NCI-H187 treated with DMSO at 0.1 percent for 48 hours (cell line): ENCODE measurements at places on chromosomes 1 and 21.

DNA sequence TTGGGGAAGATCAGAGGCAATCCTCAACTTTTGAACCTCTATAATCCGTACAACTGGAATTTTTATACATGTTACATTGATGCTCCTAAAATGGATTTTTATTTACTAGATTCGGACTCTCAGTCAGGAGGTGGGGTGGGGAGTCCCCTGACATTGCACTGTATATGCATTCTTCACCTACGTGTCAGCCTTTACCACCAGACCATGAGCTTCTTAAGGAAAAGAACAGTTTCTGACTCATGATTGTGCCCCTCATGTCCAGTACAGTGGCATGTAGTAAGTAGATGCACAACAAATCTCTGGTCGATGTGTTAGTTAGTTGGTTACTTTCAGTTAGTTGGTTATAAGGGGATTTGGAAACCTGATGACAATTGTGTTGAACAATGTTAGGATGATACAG is 15.4 kb downstream of the LPAR3 start:
- no peak for DNase-seq

GRCh38 chr1:246591958-246592357 is 25.7 kb downstream of the CNST start:
- DNase-seq: no peak

- DNase-seq: no peak
Measured at GRCh38 chr1:55128418-55128995, 86.7 kb downstream of the USP24 start.

DNA sequence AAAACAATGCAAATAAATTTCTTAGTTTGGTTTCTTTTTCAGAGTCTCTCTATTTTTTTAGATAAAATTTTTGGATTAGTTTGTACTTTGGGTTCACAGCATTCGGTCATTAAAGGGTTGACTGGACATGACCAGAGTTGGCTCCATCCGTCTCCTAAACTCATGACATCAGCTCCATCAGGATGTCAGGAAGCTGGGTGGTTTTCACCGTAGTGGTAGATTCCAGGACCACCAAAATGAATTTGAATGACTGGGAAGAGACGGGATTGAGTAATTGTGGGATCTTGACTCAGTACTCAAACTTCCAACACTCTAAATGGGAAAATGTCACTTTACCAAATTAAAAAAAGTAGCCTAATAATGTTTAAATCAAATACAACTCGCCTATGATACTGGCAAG is 279.2 kb upstream of the DUSP10 start:
- DNase-seq: no peak
